ENCODE measurements at places on chromosomes 6 and 20.

DNA sequence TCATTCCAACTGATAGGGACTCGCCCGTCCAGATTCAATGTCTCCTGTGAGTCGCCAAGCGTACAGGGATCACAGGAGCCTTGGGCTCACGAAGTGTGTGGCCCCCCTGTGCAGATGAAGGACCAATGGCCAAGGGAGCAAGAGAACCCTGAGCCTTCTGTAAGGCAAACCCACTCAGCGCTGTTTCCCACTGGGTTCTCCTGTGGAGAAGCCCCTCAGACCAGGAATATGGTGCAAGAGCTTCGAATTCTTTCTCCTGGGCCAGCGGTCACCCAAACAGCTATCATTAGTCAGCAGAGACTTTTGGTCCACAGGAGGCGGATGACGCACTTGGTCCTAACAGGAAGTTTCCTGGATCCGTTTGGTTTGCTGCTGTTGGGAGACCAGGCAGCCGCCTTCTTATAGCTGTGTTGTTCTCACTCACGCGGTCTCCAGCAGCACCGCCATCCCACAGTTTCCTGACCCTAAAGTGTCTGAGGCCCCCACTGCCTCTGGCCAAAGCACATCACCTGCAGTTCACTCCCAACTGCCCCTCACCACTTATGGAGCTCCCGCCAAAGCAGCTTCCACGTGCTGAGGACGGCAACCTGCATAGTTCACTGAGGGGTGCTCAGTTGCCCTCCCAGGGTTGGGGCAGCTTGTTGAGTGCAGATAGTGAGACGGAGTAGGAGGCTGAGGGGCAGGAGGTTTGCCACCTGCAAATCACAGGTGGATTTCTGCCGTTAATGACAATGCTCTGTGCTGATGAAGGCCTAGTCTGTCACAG, 268.6 kb downstream of the ERMARD start:
- peak; percentile 53 for DNase-seq

- DNase-seq: no peak
Measured at GRCh38 chr6:159982731-159983506, 14.0 kb downstream of the IGF2R start.

DNA sequence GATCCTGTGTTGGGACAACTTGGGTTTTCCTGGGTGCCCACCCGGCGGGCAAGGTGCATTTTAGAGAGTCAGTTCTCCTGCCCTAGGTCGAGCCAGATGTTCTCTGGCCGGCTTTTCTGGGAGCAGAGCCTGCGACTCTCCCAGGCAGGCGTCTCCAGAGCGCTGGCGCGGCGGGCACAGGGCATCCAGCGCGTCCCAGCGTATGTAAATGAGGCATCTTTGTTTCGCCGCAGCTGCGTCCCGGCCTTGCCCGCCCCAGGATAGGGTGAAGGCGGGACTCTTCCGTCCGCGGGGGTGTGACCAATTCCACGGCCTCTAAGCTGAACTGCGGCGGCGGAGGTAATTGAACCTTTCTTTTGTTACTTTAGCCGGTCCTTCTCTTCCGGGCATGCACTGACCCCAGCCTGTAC, 9.1 kb downstream of the GRIK2 start:
- DNase-seq: no peak

GRCh38 chr6:2861060-2861821, 19.6 kb upstream of the SERPINB1 start:
- DNase-seq: no peak

- no peak for DNase-seq
Measured at GRCh38 chr6:100261486-100261885, 203.2 kb downstream of the SIM1 start.

- DNase-seq: no peak
Measured at GRCh38 chr20:49727478-49727877, 13.8 kb upstream of the B4GALT5 start.

GRCh38 chr20:53059848-53060247, 87.7 kb downstream of the TSHZ2 start:
- no peak for DNase-seq

DNA sequence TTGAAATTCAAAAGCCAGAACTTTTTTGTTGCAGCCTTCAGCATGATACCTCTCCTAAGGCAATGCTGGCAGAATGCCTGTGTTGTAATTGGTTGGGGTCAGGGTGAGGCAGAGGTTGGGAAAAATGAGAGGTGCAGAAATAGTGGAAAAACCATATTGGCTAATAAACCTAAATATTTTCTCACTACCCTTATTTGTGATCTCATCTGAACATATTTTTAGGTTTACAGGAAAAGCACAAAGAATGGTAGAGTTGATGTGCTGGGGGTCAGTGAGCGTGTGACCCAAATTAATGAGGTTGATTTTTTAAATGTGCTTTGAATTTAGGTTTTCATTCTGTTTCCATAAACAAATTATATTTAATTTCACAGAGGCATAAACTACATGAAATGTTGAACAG, 437.3 kb downstream of the HDGFL1 start:
- no peak for DNase-seq

GRCh38 chr6:79808921-79809320, 138.4 kb downstream of the ELOVL4 start:
- no peak for DNase-seq

- DNase-seq: peak; percentile 71
Measured at GRCh38 chr20:25623225-25623735, 534 bp downstream of the NANP start.

GRCh38 chr20:59724457-59725366, 120.4 kb downstream of the PHACTR3 start:
- no peak for DNase-seq

DNA sequence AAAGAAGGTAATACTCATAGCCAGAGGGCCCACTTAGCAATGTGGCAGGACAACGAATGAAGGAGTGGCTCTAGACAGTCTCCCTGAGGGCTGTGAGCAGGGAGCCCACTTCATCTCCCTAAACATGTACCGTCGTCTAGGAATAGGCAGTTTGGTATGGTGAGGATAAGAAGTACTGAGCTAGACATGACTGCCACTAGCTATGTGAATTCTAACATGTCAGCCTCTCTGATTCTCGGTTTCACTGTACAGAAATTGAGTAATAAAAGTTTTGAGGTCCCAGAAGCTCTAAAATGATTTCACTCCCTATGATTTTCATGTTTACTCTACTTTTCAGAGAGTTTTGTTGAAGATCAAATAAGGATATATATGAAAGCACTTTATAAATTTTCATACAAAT, 107.1 kb downstream of the AHI1 start:
- no peak for DNase-seq

GRCh38 chr6:4637691-4638433, 138.3 kb upstream of the CDYL start:
- DNase-seq: no peak

- no peak for DNase-seq
Measured at GRCh38 chr20:16412906-16413305, 160.3 kb downstream of the KIF16B start.

- DNase-seq: no peak
Measured at GRCh38 chr20:58875541-58876134, 23.1 kb downstream of the GNAS start.

- no peak for DNase-seq
Measured at GRCh38 chr6:133244519-133244918, 3.4 kb downstream of the EYA4 start.

GRCh38 chr6:126176282-126176681, 163.6 kb upstream of the CENPW start:
- no peak for DNase-seq

GRCh38 chr6:3357678-3358077, 98.9 kb downstream of the PSMG4 start:
- no peak for DNase-seq

DNA sequence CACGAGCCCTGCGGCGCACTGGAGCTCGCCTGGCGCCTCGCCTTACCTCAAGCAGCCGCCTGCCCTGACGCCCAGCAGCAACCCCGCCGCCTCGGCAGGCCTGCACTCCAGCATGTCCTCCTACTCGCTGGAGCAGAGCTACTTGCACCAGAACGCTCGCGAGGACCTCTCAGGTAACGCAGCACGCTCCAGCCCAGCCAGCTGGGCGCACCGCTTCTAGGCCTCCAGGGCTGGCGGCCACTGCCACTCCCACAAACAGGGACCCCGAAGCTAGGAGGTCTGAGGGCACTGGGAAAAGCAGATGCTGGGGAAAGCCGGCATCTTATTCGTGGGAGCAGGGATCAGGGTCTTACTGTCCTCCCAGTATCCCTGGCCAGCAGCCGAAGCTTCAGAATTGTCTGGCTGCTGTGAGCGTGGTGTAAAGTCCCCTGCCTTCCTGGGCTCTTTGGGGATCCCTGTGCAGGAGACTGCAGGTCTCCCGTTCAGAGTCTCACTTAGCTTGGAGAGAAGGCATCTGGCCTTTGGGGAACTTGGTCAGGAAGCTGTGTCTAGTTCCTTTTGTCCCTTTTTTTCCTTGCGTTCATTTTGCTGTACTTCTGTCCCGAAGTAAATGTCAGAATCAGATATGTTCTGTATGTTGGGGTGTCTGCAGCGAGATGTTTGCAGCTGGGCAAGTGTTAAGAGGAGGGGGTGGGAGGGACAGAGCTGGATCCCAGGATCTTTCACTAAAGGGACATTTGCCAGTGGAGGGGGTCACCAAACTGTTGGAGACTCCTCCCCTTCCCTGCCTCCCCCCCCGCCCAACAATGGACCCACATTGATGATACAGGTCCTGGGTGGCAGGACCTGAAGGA, 1.8 kb downstream of the FOXF2 start:
- DNase-seq: no peak

GRCh38 chr20:25336561-25337422, 53.8 kb downstream of the ABHD12 start:
- no peak for DNase-seq

DNA sequence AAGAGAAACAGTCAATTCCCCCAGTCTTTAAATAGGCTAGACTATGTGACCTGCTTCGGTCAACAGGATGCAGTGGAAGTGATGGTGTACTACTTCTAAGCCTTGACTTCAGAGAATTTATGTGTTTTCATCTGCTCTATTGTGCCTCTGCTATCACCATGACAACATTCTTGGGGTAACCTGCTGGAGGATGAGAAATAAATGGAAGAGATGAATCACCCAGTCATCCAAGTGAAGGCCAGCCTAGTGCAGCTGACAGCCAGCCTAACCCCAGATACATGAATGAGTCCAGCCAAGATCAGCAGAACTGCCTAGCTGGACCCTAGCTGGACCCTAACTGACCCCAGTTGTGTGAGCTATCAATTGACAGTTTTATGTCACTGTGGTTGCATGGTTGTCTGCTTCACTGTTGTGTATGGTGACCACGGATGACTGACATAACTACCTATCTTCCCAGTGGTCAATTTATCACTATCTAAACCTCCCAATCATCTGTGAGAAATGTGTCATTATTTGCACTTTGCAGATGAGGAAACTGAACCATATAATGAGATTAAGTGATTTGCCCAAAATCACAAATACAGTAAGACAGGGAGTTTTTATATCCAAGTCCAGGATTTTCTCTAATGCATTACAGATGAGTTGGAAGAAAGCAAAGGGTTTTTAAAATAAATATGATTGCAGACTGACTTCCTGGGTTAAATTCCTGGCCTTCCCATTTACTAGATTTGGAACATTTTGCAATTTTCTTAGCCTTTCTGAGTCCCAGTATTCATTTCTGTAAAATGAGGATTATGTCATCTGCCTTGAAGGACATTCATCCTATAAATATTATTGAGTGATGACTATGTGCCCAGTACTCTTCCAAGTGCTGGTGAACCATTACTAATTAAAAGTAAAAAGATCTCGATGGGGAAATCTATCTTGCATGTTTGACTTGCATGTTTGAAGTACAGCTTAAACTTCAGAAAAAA, 136.4 kb upstream of the PLCB4 start:
- DNase-seq: no peak

DNA sequence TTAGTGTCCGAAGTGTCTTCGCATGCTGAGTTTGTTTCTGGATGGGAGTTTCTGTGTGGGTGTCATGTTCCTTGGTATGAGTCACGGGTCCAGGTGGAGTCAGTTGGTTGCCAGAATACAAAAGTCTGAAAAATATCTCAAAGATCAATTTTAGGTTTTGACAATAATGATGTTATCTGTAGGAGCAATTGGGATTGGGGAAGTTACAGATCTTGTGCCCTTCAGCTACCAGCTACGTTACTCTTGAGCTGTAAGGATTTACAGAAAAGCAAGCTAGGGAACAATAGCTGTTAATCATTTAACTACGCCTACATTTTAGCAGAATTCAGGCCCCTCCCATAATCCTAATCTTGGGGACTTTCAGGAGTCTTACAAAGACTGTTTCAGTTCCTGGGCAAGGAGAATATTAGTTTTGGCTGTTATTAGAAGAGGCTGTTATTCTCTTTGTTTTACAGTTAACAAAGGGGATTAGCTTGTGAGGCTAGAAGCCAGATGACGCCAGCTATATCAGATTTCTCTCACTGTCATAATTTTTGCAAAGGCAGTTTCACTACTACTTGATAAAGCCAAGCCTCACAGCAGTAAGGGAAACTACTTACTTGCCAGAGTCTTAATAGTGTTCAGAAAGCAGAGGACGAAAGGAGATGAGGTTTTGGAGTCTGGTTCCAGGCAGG, 15.4 kb upstream of the SLC22A16 start:
- no peak for DNase-seq

Data from left forelimb (tissue), 1 donor.